ENCODE measurements at places on chromosomes 4 and X. TPM values are rescaled to one million over a fixed set of nuclear protein-coding genes. Genes with fewer than 3 reads are reported as not detected.

Gene F8A2
- not detected for total RNA-seq

Gene PRRG3
- 2.0 TPM for total RNA-seq

Gene GABRG1
- total RNA-seq, result 0.16 TPM

Gene FRG2
- total RNA-seq, result not detected

Gene HMX1
- total RNA-seq, result 0.34 TPM

Gene ACSL1
- total RNA-seq, result 12.1 TPM

Gene FABP2
- total RNA-seq, result not detected

Gene KIF4A
- total RNA-seq, result 31.5 TPM

Gene NOCT
- 17.7 TPM for total RNA-seq

Gene TBC1D19
- total RNA-seq, result 21.8 TPM

Gene FAM47E
- total RNA-seq, result 7.4 TPM

Gene SLC9B1
- 0.75 TPM for total RNA-seq

Gene ZNF330
- 27.8 TPM for total RNA-seq

Gene TRPC5OS
- total RNA-seq, result not detected

Gene ADGRG2
- 0.60 TPM for total RNA-seq

Gene RAB33A
- total RNA-seq, result 23.2 TPM

Gene PPEF1
- 0.31 TPM for total RNA-seq

Gene PLK4
- not detected for total RNA-seq

Gene NSG1
- 53.5 TPM for total RNA-seq

Gene MID1
- 23.1 TPM for total RNA-seq

Gene ELMOD2
- 24.4 TPM for total RNA-seq

Gene SCML2
- total RNA-seq, result 6.0 TPM

Gene PAGE4
- 0.28 TPM for total RNA-seq

Gene CPE
- 312 TPM for total RNA-seq

Gene PCYT1B
- 3.7 TPM for total RNA-seq

Gene C4orf36
- total RNA-seq, result 1.0 TPM

Gene EGF
- total RNA-seq, result 3.9 TPM

Gene TEX11
- not detected for total RNA-seq

Gene CCNB3
- total RNA-seq, result 0.38 TPM

Gene KLB
- total RNA-seq, result 1.2 TPM

Gene VSIG1
- total RNA-seq, result 0.38 TPM

Gene SLC25A6
- 342 TPM for total RNA-seq

Gene PAQR3
- 16.6 TPM for total RNA-seq

Gene FGFR3
- 1.2 TPM for total RNA-seq

Gene NLGN3
- 11.5 TPM for total RNA-seq

Gene DCAF8L2
- 0.05 TPM for total RNA-seq

Gene MUC7
- not detected for total RNA-seq

Gene AMOT
- total RNA-seq, result 0.22 TPM

Gene ARHGAP36
- total RNA-seq, result 0.27 TPM

Gene GPC3
- 3.4 TPM for total RNA-seq

Gene AKAP14
- not detected for total RNA-seq

Gene GPAT3
- 3.0 TPM for total RNA-seq

Gene MAGEC3
- total RNA-seq, result 0.45 TPM

Data from motor neuron (in vitro differentiated cells).